A549 treated with RU486 at 1 μM for 4 hours (cell line): ENCODE measurements at places on chromosomes 11 and 22. TPM values are rescaled to one million over a fixed set of nuclear protein-coding genes. Genes with fewer than 3 reads are reported as not detected.

TSGA10IP gene
- total RNA-seq = not detected in 5 replicates

KLHL22 gene
- 8.8 to 10.0 TPM (median 9.0 TPM) in 5 replicates for total RNA-seq

CDHR5 gene
- total RNA-seq = 0.05 to 0.14 TPM in 2 of 5 replicates, not detected in the others

CELF1 gene
- total RNA-seq = 40.4 to 54.4 TPM (median 48.2 TPM) in 5 replicates

GSTT2B gene
- total RNA-seq = 0.23 to 0.56 TPM (median 0.43 TPM) in 4 of 5 replicates, not detected in the other

ISX gene
- total RNA-seq = not detected in 5 replicates

ZDHHC8 gene
- total RNA-seq = 19.9 to 34.3 TPM (median 26.0 TPM) in 5 replicates

TSSK2 gene
- not detected in 5 replicates for total RNA-seq

GGTLC2 gene
- total RNA-seq = not detected in 5 replicates

HSPB2 gene
- total RNA-seq = not detected in 5 replicates

ARHGEF17 gene
- 8.5 to 14.0 TPM (median 10.4 TPM) in 5 replicates for total RNA-seq

OOSP4B gene
- not detected in 5 replicates for total RNA-seq

OR5P2 gene
- total RNA-seq = not detected in 5 replicates

LIF gene
- total RNA-seq = 22.4 to 37.6 TPM (median 34.3 TPM) in 5 replicates

RAB39A gene
- total RNA-seq = 0.18 to 0.62 TPM (median 0.47 TPM) in 5 replicates

STX5 gene
- 19.1 to 27.8 TPM (median 25.8 TPM) in 5 replicates for total RNA-seq

MS4A8 gene
- total RNA-seq = not detected in 5 replicates

NELL1 gene
- total RNA-seq = not detected in 5 replicates

RRP8 gene
- 23.3 to 40.5 TPM (median 29.7 TPM) in 5 replicates for total RNA-seq

TSSC4 gene
- 43.6 to 72.9 TPM (median 66.2 TPM) in 5 replicates for total RNA-seq

POU2AF1 gene
- total RNA-seq = not detected in 5 replicates

DDI1 gene
- not detected in 5 replicates for total RNA-seq

OOSP2 gene
- not detected in 5 replicates for total RNA-seq

FAM180B gene
- total RNA-seq = 0.07 TPM in 1 of 5 replicates, not detected in the others

IL18BP gene
- total RNA-seq = 3.6 to 4.9 TPM (median 4.2 TPM) in 5 replicates

PAMR1 gene
- 0.06 TPM in 1 of 5 replicates, not detected in the others for total RNA-seq

KREMEN1 gene
- 1.9 to 4.6 TPM (median 3.9 TPM) in 5 replicates for total RNA-seq

OR56A1 gene
- total RNA-seq = not detected in 5 replicates

NAALAD2 gene
- not detected in 5 replicates for total RNA-seq

DRD2 gene
- total RNA-seq = 0.15 to 0.22 TPM in 2 of 5 replicates, not detected in the others

ESAM gene
- 8.7 to 13.3 TPM (median 12.2 TPM) in 5 replicates for total RNA-seq

MS4A4E gene
- total RNA-seq = not detected in 5 replicates

KCNK7 gene
- total RNA-seq = 0.21 to 1.4 TPM (median 0.57 TPM) in 5 replicates

MRGPRE gene
- total RNA-seq = 0.17 to 0.18 TPM in 2 of 5 replicates, not detected in the others

OR52E8 gene
- not detected in 5 replicates for total RNA-seq

CASP5 gene
- not detected in 5 replicates for total RNA-seq

DDX25 gene
- total RNA-seq = 0.10 TPM in 1 of 5 replicates, not detected in the others

OR52I2 gene
- total RNA-seq = not detected in 5 replicates

MPEG1 gene
- not detected in 5 replicates for total RNA-seq

BTG4 gene
- total RNA-seq = 0.09 to 0.14 TPM (median 0.12 TPM) in 3 of 5 replicates, not detected in the others

NCAM1 gene
- total RNA-seq = not detected in 5 replicates

XKR3 gene
- not detected in 5 replicates for total RNA-seq

PRDM11 gene
- 4.6 to 7.4 TPM (median 7.1 TPM) in 5 replicates for total RNA-seq

ABCC8 gene
- total RNA-seq = 1.1 to 4.1 TPM (median 1.8 TPM) in 5 replicates

TMEM86A gene
- 0.29 to 0.54 TPM (median 0.42 TPM) in 5 replicates for total RNA-seq

KIRREL3 gene
- total RNA-seq = 9.3 to 11.2 TPM (median 10.4 TPM) in 5 replicates

FTH1 gene
- 10,403 to 19,287 TPM (median 17,849 TPM) in 5 replicates for total RNA-seq

TCF20 gene
- total RNA-seq = 13.6 to 15.1 TPM (median 14.7 TPM) in 5 replicates

MCHR1 gene
- not detected in 5 replicates for total RNA-seq

APOBEC3B gene
- total RNA-seq = 29.1 to 36.5 TPM (median 30.0 TPM) in 5 replicates

CLP1 gene
- 26.9 to 33.2 TPM (median 29.0 TPM) in 5 replicates for total RNA-seq

NXPE1 gene
- total RNA-seq = not detected in 5 replicates

GLYAT gene
- not detected in 5 replicates for total RNA-seq

OAF gene
- 8.2 to 12.6 TPM (median 11.1 TPM) in 5 replicates for total RNA-seq

GLB1L3 gene
- total RNA-seq = not detected in 5 replicates

TEX12 gene
- total RNA-seq = not detected in 5 replicates

UBQLN3 gene
- not detected in 5 replicates for total RNA-seq
